ENCODE measurements at places on chromosomes 4 and X.

- DNase-seq: no peak
These were observed 77.2 kb downstream of the DCHS2 start for GRCh38 chr4:154414371-154414770.

- no peak for DNase-seq
These were observed 467.7 kb downstream of the NKX6-1 start for GRCh38 chr4:84031401-84031800.

DNA sequence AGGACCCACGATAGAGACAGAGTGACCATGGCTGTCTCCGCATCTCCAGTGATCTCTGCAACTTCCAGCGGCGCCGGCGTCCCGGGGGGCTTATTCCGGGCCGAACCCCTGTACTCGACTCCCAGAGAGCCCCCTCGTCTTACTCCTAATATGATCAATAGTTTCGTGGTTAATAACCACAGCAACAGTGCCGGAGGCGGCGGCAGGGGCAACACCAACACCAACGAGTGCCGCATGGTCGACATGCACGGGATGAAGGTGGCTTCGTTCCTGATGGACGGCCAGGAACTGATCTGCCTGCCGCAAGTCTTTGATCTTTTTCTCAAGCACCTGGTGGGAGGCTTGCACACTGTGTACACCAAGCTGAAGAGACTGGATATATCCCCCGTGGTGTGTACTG lies 343 bp downstream of the DACH2 start:
- no peak for DNase-seq

DNA sequence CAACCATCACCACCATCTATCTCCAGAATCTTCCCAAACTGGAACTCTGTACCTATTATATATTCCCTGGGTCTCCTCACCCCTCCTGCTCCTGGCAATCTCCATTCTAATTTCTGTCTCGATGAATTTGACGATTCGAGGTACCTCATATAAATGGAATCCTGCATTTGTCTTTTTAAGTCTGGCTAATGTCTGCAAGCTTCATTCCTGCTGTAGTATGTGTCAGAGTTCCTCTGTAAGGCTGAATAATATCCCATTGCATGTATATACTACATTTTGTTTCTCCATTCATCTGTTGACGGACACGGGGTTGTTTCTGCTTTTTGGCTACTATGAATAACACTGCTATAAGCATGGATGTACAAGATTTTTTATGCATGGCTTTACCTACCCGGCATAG lies 19.5 kb downstream of the PRKG2 start:
- no peak for DNase-seq

DNA sequence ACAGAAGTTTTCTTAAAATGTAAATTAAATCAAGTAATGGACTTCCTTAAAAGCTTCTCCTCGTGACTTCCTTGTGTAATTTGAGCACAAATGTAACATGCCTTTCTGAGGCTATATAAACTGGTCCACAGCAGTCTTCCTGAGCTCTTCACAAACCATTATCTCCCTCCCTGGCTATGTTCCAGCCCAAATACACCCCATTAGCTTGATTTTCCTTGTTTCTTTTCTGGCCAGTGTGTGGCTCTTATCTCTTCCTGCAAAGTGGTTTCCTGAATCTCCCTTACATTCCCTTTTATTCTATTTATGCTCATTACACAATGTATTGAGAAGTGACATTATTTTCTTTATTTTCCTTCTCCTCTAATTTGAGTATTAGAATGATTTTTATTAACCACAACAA lies 1085.3 kb upstream of the PCDH10 start:
- DNase-seq: no peak

DNA sequence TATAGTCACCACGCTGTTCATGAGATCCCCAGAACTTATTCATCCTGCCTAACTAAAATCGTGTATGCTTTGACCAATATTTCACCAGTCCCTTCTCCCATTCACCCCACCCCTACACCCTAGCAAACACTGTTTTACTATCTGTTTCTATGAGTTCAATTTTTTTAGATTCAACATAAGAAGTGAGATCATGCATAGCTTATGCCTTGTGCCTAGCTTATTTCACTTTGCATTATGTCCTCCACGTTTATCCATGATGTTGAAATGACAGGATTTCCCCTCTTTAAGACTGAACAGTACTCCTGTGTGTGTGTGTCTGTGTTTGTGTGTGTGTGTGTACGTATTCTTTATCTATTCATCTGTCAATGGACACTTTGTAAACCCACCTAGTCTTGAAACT lies 16.8 kb downstream of the ANXA5 start:
- no peak for DNase-seq

DNA sequence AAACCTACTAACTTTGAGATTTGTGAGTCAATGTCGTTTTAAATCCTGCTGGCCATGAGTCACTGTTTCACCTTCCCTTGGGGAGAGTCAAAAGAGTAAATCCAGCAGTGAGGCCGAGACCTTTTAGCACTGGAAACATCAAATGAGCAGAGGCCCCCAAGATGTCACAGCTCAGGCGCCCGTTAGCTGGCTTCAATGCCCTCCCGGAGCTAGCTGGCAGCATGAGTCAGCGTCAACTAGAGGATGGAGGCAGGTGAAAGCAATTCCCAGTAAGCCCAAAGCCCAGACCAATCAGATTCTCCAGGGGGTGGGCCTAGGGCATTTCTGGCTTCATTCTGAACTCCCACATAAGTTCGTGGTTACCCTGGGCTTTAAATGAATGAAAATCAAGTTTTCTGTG lies 170.9 kb downstream of the CLCN4 start:
- no peak for DNase-seq

GRCh38 chr4:14386196-14386595 lies 616.1 kb upstream of the CPEB2 start:
- no peak for DNase-seq

- no peak for DNase-seq
These were observed 30.7 kb upstream of the PITX2 start for GRCh38 chr4:110653321-110654253.

GRCh38 chrX:8849458-8849857 lies 48.3 kb upstream of the FAM9A start:
- DNase-seq: no peak

DNA sequence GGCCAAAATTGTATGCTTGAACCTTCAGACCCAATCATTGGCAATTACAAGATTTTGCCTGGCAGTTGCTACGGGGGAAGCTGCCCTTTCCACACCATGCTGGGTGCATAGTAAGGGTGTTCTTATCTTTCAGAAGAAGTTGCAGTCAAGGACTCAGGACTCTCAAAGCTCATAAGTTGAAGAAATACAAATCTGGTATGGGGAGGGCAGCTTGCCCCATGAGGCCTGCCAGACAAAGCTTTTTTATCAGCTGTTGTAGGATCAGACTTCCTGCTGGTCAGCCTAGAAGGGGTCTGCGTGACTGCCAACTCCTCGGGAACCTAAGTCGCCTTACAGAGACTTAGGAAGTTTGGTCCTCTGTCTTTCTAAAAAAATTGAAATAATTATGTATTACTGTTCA lies 174.9 kb upstream of the TECRL start:
- no peak for DNase-seq

DNA sequence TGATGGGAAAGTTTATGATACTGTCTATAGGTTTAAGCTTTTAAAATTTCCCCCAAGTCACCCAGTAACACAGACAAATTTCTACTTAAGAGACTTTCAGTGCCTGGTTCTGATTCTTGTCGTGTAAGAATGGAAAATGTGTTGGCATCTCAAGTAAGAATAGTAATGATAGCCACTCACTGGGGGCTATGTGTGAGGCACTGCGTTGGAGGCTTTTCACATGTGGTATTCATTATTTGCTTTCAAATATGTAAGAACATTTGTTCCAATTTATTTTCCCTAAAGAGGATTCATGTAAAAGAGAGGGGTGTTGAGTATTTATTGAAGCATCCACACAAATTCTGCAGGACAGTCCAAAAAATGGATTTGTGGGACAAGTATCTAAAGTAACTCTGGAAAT lies 143.6 kb downstream of the FNIP2 start:
- DNase-seq: no peak

- no peak for DNase-seq
These were observed 10.3 kb downstream of the LAP3 start for GRCh38 chr4:17587094-17587822.

GRCh38 chrX:82092307-82092706 lies 890.4 kb downstream of the SH3BGRL start:
- DNase-seq: no peak

DNA sequence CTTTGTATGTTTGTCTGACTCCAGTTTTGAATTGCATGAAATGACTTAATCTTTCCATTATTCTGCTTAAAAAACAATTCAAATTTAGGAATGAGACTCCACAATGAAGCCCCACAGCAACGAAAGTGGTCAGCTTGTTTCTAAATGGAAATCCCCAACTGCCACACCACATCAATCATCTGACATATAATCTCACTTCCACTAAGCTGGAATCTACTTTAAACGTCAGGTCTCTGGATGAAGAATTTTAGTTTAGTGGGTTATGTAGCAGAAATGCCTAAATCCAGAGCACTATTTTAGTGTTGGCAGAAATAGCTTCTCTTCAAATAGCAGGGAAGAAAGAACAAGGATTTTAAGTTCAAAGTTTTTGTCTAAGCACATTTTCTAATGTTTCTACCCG lies 1.7 kb upstream of the BMP2K start:
- DNase-seq: no peak

- no peak for DNase-seq
These were observed 7.2 kb upstream of the DDX60L start for GRCh38 chr4:168487282-168488035.
